ENCODE measurements at places on chromosomes 7 and 10. TPM values are rescaled to one million over a fixed set of nuclear protein-coding genes. Genes with fewer than 3 reads are reported as not detected.

The MAD1L1 gene
- total RNA-seq: 136 TPM

The PITRM1 gene
- 90.8 TPM for total RNA-seq

The SGMS1 gene
- 19.6 TPM for total RNA-seq

DNA sequence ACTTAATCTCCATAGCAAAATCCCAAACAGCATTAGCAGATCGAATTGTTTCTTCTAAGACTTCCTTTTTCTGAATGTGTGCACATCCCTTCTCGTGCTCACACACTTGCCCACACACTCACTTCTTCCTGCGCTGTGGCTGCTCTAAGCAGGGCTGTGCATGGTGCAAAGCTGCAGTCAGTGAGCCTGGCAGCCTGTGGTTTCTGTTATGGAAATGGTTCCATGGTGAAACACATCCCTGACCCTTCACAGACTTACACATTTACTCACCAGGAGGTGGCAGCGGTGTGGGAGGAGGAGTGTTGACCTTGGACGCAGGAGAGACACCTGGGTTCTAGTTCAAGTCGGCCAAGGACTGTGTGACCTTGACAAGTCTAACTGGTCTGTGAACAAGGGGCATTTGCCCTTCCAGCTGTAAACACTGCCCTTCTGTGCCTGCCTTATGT is 24.9 kb downstream of the MTURN start:
- DNase-seq: no peak

DNA sequence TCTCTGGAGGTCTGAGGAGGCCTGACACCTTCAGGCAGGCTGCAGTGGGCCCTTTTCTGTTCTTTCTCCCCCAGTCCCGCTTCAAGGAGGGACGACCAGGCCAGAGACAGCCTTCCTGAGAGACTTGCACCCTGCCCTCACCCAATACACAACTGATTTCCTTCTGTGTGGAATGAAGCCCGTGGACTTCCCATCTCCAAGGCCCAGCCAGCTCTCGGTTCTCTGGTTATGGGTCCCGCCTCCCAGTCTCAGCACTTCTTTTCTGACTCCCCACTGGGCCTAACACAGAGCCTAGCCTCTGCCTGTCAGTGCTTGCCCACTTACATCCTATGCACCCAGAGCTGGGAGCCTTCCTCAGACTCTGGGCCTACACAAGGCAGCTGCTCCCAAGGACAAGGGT is 24.1 kb upstream of the ADCYAP1R1 start:
- no peak for DNase-seq

DNA sequence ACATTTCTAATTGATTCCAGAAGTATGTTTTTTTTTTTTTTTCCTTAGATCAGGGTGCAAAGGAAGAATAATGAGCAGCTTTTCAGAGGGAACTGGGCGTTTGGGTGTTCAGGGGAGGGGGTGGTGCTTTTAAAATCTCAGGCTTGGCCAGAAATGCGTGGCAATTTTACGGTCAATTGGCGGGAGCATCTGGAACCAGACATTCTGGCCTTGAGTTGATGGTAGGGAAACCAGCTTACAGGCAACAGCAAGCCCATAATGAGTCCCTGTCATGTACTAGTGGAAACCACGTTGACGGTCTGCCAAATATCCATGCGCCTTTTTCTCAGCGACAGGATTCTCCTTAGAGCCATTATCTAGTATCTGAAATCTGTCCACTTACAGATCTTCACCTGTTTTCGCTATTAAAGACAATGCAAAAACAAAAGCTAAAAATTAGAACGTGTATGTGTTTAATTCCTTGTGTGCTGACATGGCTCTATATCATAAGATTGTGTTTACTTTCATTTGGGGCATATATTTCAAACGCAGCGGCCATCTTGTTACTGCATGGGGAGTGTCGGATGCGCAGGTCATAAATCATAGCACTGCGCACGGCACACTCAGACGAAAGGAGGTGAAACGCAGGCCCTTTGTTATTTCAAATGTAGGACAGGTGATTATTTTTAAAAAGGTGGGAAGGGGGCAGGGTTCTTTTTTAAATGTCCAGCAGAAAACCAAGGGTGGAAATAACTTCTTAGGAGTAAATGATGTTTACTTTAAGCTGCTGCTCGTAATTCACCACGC is 209.2 kb downstream of the AGMO start:
- no peak for DNase-seq

DNA sequence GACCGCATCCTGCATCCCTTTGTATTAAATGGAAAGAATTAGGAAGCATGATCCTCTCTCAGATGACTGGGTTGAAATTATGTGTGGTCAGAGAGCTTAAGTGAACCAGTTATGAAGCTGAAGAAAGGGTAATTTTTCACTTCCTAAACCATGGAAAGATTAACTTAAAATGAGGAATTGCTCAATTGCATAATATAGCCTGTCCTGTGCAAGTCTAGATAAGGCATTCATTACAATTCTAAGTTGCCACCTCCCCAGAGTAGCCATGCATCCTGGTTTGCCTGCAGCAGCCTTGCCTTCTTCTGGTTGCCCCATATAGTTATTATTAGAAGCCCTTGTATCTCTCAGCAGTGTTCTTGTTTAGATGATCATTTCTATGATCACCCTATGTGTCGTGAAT is 45.3 kb downstream of the STARD3NL start:
- DNase-seq: no peak

DNA sequence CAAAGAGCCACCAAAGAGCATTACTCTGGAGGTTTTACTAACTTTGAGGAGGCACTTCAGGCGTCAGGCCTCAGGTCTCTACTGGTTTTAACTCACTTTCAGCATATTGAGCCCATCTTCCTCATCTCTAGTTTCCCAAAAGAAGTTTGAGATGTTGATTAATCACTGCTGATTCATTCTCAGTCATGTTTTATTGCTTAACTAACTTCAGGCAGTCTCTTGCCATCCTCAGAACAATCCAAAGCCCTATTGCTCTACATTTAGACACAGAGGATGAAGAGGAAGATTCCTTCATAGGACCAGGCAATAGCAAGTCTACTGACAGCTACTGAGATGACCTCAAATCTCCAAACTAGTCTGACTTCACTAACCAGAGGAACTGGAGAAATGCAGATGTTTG is 39.1 kb upstream of the BET1 start:
- no peak for DNase-seq

- no peak for DNase-seq
These were observed 60.8 kb downstream of the DLG5 start for GRCh38 chr10:77865580-77866324.

- no peak for DNase-seq
These were observed 50.5 kb downstream of the HECTD2 start for GRCh38 chr10:91460681-91461080.

GRCh38 chr7:30841801-30842541 is 69.7 kb upstream of the AQP1 start:
- DNase-seq: no peak

DNA sequence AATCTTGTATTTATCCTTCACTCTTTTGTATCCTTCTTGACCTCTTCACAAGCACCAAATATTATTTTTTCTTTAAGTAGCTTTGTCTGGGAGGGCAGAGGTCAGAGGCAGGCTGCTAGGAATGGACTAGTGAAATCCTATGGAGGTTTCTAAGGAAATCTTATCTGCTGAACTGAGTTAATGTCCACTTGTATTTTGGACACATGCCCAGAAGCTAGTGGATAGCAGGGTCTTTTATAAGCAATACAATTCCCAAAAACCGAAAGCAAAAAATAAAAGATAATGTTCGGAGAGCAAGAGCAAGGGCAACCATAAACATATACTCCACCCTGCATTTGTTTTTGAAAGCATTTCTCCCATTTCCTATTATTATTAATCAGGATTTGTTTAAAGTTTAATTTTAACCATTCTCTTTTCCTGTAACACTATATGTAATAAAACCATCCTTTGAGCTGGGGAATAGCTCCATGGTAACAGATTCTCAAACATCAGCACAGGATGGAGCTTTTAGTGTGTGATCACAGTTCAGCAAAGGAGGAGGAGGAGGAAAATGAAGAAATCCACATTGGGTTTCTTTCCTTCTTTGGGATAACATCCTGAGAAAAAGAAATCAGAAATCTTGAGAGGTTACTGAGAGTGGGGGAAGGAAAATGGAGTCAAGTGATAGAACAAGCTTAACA is 328.2 kb upstream of the LRRN3 start:
- no peak for DNase-seq

DNA sequence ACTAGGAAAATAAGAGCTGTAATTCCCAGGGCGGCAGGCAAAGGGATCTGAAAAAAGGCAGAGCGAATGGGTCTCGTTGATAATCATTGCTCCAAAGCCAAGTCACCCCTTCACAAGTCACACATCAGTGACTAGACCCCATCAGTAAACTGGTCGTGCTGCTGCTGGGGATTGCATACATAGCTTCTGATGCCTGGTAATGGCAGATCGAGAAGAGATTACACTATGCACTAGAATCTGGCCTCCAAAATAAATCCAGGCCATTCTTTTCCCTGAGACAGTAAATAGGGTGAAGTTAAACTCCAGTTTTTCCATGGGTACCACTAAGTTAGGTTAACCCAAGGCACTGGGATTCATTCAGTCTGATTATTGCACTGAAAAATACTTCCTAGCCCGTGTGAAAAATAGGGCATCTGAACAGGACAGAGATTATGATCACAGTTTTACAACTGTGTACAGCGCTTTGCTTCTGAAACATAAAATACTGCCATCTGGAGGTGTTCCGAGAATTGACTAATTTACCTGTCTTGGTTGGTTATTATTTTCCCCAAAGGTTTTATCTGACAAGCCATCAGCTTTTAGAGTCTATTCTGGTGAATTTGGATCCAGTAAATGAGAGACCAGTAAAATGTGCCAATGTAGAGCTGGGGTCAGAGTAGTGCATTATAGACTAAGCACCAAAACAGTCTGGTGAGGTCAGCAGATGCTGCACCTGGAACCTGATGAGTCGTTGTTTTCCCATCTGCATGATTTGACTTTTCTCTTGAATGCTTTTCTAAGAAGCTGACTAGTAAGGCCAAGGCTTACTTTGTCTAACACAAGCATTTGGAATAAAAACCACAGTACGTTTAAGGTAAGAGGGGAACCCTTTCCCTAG is 82.9 kb upstream of the AFAP1L2 start:
- no peak for DNase-seq

All from naive thymus-derived CD4-positive, alpha-beta T cell (primary cell).